ENCODE measurements at places on chromosomes 5 and 9. TPM values are rescaled to one million over a fixed set of nuclear protein-coding genes. Genes with fewer than 3 reads are reported as not detected.
A peak's percentile ranks its signal among the peaks of the same experiment; 100 is the strongest.

DNA sequence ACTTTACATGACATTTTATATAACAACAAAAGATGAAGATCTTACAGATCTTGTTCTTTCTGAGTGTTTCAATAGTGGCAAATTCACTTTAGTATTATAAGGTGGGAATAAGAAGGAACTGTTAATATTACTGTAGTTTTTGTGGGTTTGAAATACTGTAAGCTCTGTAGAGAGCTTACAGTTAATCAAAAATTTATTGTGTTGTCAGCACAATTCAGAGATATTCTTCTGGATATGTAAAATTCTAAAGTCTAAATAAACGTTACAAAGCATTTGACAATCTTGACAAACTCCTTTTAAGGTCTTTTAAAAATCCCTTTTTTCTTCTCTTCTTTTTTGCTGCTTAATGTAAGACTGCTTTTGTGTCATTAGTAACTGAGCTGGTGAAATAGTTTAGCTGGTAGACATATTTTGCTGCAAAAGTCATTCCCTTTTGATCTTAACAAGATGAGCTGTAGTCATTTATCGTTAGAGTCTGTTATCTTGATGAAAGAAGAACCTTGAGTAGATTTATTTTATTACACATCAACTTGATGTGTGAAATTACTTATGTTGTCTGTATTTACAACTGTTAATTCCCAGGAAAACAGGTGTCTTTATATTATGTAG is 186.0 kb downstream of the WDR70 start:
- DNase-seq: no peak

DNA sequence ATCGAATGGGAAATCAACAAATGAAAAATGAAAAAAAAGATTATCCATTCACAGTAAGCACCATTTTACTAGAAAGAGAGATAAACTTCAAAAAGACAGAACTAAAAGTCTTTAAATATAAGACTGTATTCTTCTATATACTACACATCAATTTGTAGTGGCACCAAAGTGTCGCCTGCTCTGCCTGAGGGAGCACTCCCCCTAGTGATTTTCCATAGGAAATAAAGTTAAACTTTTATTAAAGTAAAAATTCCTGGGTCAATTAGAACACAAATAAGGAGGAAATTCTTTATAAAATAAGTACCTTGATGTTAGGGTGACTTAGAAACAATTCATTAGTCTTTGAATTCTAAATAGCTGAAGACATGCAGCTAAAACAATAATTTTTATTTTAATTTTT is 9.7 kb downstream of the RAD1 start:
- no peak for DNase-seq

The PCDHA13 gene
- total RNA-seq: not detected

GRCh38 chr9:133141833-133142595 is 21.0 kb upstream of the RALGDS start:
- DNase-seq: peak; percentile 86

The ZDHHC12 gene
- 8.3 TPM for total RNA-seq

The ZFP2 gene
- 2.3 TPM for total RNA-seq

DNA sequence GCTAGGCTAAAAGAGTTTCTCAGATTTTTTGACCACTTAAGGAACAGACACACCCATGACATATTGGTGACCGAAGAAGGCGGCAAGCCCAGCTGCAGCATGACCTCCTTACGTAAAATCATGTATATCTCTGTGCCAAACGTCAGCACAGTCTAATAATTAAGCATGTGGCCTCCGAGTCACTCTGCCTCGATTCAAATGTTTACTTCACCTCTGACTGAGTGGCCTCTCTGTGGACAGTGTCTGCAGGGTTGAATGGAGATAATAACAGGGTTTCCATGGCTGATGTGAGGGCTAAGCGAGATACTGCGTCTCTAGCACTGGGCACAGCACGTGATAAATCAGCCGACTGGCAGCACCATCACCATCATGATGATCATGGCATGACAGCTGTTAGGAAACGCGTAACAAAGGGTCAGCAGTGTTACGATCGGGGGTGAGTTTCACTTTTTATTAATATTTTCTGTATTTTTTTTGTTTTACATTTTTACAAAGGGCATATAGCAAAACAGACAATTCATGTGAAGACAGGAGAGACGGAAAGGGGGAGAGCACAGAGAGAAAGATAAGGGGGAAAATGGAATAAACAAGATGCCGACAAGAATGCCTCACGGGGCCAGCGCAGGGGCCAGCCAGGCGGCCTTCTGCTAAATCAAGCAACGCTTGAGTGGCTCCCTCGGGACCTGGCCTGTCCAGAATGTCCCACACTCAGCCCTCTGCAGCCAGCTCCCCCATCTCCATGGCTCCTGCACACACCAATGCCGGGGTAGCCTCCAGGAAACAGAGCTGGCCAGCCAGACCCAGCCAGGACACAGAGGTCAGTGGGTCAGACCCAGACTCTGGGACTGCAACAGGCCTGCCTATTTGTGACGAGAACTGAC is 60.3 kb downstream of the ADAMTS2 start:
- peak; percentile 96 for DNase-seq

DNA sequence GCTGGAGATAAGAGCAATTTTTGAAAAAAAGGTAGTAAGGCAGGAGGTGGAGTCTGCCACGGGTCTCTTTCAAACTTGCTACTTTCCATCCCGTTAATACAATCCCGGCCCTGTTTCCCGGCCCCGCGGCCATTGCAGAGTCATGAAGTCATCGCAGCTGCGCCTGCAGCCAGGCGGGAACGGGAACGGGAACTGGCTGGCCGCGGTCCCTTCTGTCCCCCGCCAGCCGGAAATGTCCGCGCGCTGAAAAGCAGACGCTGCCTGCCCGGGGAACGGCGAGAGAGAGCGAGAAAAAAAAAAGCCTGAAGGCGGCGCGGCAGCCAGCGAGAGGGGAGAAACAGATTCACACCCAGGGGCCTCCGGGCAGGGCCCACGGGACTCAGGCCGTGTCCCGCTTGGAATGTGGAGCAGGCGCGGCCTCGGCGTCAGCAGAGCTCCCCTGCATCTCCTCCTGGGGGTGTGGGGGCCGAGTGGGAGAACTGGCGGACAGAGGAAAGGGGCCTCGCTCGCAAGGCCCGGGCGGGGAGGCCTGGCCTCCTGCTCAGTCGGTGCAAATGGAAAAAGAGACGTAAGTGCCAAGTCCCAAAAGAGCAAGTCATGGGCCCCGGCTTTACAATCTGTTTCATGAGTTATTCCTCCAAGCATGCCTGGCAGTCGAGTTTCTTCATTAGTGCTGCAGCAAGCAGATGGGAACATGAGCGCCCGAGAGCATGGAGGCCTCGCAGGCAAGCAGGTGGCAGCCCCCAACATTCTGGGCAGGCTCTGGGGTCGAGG is 201.2 kb upstream of the GAS1 start:
- peak; percentile 96 for DNase-seq

DNA sequence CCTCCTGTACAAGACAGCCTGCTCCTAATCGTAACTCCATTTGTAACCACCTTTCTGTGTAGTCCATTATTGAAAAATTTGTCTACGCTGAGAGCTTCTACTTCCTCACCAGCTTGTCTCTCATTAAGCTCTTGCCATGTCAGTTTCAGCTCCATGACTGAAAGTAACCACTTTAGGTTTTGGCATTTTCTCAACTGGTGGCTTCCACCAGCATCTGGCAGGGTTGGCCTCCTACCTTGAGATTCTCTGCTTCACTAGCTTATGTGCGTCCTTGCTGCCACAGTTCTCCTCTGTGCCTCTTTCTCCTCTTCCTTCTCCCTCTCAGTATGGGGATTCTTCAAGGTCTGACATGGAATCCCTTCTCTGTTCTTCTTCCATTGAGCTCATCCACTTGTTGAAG is 31.8 kb downstream of the F2RL2 start:
- DNase-seq: no peak

DNA sequence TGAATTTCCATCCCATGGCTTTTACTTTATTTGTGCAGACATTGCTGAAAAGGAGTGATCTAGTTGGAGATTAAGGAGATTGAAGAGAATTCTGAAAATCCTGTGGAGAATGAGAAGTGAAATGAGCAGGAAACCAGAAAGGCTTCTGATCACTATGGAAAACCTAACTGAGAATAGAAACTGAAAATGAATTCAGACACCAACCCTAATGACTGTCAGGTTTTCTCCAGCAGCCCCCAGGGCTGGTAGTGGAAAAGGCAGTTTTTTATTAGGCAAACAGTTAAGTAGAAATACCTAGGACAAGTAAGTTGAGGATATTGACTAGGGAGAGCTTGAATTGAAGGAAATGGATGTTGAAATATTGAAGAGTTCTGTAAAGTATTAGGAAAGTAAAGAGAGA is 14.7 kb upstream of the ARRDC3 start:
- DNase-seq: no peak

GRCh38 chr9:35972093-35972492 is 14.1 kb upstream of the OR2S2 start:
- DNase-seq: no peak

DNA sequence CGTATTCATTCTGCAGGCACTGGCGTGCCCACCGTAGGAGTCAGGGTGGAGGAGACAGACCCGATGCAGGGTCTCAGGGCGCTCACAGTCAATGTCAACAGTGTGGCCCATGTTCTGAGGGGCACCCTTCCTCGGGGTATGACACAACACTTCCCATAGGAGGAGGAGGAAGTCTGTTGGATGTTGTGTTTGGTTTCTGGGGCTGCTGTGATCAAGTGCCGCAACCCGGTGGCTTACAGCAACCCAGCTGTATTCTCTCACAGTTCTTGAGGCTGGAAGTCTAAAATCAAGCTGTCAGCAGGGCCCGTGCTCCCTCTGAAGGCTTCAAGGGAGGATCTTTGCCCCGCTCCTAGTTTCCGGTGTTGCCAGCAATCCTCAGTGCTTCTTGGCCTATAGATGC is 5.6 kb upstream of the HNRNPAB start:
- no peak for DNase-seq

DNA sequence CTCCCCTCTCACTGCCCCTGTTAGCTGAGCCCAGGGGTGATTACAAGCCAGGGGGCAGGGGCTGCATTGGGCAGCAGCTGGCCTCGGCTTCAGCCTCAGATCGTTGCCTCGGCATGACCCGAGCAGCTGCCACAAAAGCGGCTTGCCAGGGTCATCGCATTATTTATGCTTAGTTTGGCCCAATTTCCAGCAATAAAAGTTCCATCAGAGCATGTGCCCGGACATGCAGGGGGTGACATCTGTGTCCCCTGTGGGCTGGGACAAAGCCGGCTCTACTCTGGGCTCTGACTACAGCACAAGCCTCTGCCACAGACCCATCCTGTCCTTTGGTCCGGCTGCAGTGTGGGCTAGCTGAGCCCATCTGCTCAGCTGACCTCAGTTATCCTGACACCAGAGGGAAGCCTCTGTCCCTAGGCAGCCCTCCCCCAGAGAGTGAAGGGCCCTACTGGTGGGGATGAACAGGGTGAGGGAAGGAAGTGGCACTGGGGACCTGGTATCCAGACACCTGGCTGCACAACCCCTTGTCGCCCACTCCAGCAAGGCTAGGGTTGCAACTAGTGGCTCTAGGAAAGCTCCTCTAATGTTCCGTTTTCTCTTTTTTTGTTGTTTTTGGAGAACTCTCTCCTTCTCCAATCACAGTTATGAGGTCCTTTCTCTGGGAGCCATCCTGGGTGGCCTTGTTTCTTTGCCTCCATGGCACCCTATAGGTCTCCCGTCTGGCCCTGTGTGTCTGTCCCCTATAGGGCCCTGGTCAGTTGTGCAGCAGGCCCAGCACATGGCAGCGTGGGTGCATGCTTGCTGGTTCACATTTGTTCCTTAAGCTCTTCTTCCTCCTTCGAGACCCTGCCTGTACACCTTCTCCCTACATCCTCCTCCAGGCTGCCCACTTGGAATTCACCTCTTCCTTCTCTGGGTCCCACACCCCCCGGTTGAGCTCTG is 13.3 kb upstream of the GADD45G start:
- no peak for DNase-seq

GRCh38 chr5:132025403-132025971 is 14.0 kb upstream of the ACSL6 start:
- peak; percentile 58 for DNase-seq

GRCh38 chr5:82466986-82467561 is 188.9 kb upstream of the RPS23 start:
- DNase-seq: no peak
